ENCODE measurements at places on chromosomes 6 and 20.

DNA sequence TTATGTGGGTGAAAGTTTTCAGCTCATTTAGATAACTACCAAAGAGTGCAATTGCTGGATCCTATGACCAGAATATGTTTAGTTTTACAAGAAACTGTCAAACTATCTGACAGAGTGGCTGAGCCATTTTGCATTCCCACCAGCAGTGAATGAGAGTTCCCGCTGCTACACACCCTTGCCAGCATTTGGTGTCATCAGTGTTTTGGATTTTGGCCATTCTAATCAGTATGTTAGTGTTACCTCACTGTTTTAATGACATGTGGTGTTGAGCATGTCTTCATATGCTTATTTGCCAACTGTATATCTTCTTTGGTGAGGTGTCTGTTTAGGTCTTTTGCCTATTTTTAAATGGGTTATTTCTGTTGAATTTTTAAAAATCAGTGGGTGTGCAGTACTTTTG is 120.9 kb downstream of the CFAP61 start:
- DNase-seq = no peak

DNA sequence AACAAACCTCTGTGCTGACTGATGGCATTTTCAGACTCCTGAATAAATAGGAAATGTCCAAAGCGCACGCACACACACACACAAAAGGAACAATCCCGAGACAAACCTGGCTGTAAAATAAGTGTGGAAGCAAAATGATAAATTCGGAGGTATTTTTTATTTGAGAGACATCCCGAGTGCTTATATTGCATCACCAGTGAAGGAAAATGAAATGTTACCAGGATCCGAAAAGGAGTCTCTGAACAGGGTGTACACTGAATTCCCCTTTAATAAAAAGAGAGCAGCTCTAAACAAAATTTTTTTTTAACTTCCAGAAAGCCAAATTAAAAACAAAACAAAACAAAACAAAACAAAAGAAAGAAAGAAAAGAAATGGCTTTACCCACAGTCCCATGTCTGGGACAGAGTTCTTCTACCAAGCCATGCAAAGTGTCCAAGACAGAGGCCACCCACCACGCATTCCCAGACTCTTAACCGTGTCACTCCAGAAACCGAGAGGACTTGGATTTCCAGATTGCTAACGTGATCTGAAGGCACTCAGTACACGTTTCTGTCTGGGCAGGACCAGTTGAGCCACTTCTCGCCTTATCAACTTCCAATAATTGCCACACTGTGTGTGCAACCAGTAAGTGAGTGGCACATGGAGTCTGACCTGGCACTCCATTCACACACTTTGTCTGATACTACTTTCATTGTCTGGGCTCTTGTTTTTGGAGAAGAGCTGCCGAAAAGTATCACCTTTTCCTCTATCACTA is 817 bp downstream of the ME1 start:
- no peak for DNase-seq

DNA sequence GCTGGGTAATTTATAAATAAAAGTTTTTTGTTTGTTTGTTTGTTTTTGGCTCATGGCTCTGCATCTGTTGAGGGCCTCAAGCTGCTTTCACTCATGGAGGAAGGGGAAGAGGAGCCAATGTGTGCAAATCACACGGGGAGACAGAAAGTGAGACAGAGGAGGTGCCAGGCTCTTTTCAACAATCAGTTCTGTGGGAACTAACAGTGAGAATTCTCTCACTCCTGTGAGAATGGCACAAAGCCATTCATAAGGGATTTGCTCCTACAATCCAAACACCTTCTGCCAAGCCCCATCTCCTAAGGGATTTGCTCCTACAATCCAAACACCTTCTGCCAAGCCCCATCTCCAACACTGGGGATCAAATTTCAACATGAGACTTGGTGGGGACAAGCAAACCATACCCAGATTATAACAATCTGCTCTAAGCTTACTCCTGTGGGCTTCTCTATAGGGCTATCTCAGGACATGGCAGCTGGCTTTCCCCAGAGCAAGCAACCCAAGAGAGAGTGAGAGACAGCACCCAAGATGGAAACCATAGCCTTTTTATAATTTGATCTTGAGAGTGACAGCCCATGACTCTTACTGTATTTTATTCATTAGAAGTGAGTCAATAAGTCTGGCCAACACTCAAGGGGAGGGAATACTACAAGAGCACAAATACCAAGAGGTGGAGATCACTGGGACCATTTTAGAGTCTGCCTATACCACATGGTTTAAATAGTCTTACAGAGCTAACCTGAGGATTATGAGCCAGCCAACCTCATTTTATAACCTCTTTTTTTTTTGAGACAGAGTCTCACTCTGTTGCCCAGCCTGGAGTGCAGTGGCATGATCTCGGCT is 22.8 kb upstream of the LRRC1 start:
- no peak for DNase-seq

- DNase-seq = no peak
Measured at GRCh38 chr6:98020222-98020621, 737.2 kb upstream of the MMS22L start.

All from sciatic nerve (tissue), 2 donors.